ENCODE measurements at places on chromosomes 4 and X.
A peak's percentile ranks its signal among the peaks of the same experiment; 100 is the strongest.

- DNase-seq: no peak
Observed at GRCh38 chr4:9903317-9903716, 118.0 kb downstream of the SLC2A9 start.

- no peak for DNase-seq
Observed at GRCh38 chr4:22238742-22239141, 277.1 kb downstream of the ADGRA3 start.

- DNase-seq: no peak
Observed at GRCh38 chrX:43815209-43815608, 67.0 kb downstream of the MAOB start.

GRCh38 chr4:103497692-103498091 is 222.1 kb downstream of the TACR3 start:
- no peak for DNase-seq

DNA sequence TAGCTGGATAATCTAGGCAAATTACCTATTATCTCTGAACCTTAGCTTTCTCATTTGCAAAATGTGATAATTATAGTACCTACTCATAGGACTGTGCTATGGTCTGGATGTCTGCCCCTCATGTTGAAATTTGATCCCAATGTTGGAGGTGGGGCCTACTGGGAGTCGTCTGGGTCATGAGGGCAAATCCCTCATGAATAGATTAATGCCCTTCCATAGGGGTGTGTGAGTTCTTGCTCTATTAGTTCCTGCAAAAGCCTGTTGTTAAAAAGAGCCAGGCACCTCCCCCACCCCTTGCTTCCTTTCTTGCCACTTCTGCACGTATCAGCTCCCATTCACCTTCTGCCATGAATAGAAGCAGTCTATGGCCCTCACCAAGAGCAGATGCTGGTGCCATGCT is 73.9 kb downstream of the SERTM2 start:
- DNase-seq: no peak

GRCh38 chr4:125072269-125072668 is 242.5 kb upstream of the FAT4 start:
- DNase-seq: no peak

- DNase-seq: no peak
Observed at GRCh38 chrX:74232859-74233258, 71.1 kb upstream of the ZCCHC13 start.

GRCh38 chr4:110754716-110755115 is 131.8 kb upstream of the PITX2 start:
- no peak for DNase-seq

GRCh38 chrX:139823806-139824205 is 109.0 kb downstream of the ATP11C start:
- DNase-seq: no peak

- peak; percentile 22 for DNase-seq
Observed at GRCh38 chrX:71198066-71198465, 25.0 kb upstream of the GJB1 start.

DNA sequence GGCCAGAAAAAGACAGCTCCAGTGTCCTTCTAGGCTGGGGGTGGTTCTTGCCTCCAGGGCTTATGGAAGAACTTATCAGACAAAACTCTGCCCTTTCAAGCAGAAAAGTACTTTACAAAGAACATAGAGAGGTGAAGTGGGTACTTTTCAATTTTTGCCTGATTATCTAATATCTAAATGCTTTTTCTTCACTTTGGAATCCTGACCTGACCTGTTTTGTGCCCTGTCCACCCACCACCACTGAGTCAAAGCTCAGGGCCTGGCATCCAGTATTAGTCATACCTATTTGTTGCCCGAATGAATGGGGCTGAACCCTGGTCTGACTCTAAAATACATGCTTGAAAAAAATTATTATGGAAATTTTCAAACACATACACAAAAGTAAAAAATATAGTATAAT is 37.2 kb downstream of the RTL9 start:
- no peak for DNase-seq

- no peak for DNase-seq
Observed at GRCh38 chr4:153325558-153325957, 18.9 kb upstream of the MND1 start.

DNA sequence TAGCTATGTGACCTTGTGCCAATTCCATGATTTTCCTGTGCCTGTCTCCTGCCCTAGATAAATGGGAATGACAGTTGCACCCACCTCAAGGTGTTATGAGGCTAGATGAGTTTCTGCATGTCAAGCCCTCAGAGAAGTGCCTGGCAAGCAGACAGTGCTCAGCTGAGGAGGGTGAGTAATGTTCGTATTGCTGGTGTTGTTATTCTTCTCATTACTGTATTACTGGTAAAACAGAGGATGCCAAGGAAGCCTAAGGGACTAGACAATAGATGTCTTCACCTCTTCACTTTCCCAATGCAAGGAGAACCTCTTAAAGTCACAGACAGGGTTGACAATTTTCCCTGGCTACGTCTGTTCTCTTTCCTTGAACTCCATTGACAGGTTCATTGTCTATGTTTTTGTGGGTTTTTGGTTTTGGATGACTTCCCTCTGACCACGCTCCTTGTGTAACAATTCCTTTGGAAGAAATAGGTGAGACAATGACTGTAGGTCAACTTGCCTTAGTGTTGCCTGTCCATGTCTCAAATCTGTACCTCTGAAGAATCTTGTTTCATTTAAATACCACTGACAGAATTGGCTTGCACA is 19.2 kb downstream of the ETDC start:
- DNase-seq: no peak

DNA sequence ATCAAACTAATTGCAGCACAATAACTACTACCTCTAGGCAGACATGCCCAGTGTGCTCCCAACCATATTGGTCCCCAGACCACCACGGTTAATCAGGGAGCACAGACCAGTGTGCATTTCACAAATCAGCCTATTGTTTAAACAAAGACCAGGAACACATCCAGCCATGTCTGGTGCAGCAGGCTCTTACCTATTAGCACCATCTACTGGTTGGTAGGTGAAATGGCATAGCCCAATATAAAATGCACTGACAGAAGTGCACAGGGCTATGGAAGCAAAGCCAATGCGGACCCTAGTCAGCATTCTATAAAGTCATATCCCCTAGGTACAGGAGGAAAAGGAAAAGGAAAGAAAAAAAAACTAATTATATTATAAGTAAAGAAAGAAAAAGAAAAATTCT is 15.5 kb upstream of the CYLC1 start:
- DNase-seq: peak; percentile 0

DNA sequence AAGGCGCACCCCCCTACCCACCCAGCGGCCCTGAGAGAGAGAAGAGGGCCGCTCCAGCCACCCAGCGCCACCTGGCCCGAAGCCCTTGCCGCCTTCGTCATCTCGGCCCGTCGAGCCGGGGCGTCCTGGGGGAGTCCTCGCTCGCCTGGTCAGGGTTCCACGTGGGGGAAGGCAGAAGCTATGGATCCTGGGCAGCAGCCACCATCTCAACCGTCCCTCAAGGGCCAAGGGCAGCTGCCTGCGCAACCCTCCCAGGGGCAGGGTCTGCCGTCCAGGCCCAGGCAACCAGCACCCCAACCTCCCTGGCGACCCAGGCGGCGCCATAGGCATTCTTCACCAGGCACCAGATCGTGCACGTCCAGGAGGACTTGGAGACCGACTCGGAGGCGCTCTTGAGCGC is 51.5 kb upstream of the IL13RA2 start:
- DNase-seq: no peak

DNA sequence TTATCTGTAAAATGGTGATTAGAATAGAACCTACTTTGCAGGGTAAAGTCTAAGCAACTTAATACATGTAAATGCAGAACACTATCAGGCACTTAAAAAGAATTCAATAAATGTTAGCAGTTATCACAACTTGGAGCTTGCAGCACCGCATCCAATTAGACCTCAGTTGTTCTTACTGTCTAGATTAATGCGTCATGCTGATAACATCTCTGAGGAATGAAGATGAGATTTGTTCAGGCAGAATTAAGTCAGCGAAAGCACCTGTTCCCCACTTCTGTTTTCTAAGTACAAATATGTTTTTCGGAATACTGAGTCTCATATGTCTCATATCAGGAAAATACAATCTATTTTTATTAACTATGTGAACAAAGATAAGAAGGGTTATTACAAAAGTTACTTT is 58.7 kb downstream of the TMA16 start:
- no peak for DNase-seq

GRCh38 chr4:47074816-47075215 is 43.4 kb downstream of the GABRB1 start:
- no peak for DNase-seq

- DNase-seq: no peak
Observed at GRCh38 chrX:10990976-10991375, 120.2 kb upstream of the HCCS start.

GRCh38 chr4:102564399-102565059 is 63.4 kb downstream of the NFKB1 start:
- no peak for DNase-seq

- DNase-seq: no peak
Observed at GRCh38 chr4:118760092-118760491, 74.9 kb downstream of the METTL14 start.

- no peak for DNase-seq
Observed at GRCh38 chr4:7709431-7709830, 230.2 kb downstream of the AFAP1 start.

- peak; percentile 37 for DNase-seq
Observed at GRCh38 chr4:2714061-2714770, 41.9 kb downstream of the TNIP2 start.

GRCh38 chrX:46687619-46688018 is 71.3 kb downstream of the SLC9A7 start:
- no peak for DNase-seq

- DNase-seq: no peak
Observed at GRCh38 chr4:174157106-174157607, 126.3 kb downstream of the FBXO8 start.

DNA sequence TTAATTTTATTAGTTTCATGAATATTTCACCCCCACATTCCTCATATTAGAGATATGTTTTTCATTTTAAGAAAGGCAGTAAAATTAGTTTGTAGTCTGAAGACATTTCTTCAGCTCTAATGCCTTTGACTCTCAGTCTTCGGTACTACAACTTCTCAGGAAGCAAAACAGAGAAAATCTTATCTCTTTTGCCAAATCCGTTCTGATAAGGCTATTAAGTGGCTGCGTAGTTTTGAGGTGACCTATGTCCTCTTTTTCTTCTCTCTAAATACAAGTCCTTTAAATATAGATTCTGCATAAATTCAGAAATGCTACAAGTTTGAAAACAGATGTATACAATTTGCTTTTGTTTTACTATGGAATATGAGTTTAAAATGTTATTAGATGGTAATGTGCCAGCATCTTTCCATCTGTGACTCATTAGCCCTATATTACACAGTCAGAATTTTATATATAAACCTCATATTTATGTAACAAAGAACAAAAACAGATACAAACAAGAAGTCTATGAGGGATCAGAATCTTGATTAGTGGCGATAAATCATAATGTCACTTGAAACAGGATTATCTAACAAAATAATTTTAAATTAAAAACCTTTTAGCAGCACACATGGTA is 181.2 kb upstream of the ETNPPL start:
- no peak for DNase-seq

GRCh38 chr4:164313853-164314252 is 440.1 kb upstream of the SMIM31 start:
- DNase-seq: no peak

- no peak for DNase-seq
Observed at GRCh38 chr4:82780752-82781231, 17.8 kb downstream of the SCD5 start.

- DNase-seq: no peak
Observed at GRCh38 chrX:129642641-129643040, 12.1 kb downstream of the APLN start.

DNA sequence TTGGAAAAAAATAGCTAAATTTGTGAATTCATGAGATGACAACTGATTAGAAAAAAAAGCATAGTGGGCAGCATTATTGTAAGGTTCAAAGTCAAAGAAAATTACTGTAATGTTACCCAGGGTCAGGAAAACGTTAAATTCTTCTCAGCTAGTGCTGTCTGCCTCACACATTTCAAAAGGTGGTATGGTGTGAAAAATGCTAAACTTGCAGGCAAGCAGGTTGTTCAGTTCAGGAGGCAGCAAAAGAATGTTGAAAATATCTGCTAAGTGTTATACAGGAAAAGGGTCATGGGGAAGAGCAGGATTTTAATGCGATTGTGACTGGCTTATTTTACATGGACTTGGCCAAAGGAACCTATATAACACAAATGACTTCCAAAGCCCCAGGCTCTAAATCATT is 232.5 kb upstream of the NDST3 start:
- DNase-seq: no peak

DNA sequence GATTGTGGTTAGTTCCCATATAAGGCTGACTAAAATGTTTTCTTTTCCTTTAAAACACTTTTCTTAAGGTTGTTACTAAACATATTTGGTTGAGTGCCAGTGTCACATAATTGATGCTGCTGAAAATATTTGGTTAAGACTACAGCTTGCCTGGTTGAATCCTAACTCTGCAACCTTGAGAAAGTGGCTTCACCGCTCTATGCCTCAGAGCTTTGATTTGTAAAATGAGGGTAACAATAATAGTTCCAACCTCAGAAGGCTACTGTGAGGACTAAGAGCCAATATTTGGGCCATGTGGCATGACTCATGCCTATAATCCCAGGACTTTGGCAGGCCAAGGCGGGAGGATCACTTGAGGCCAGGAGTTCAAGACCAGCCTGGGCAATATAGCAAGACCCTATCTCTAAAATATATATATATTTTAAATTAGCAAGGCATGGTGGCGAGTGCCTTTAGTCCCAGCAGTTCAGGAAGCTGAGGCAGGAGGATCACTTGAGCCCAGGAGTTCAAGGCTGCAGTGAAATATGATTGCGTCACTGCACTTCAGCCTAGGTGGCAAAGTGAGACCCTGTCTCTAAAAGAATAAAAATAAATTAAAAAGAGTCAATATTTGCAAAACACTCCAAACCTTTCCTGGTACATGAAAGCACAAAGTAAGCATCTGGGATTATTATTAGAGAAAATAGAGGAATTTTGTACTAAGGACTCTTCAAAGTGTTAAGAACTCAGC is 7.1 kb upstream of the NEIL3 start:
- DNase-seq: no peak

DNA sequence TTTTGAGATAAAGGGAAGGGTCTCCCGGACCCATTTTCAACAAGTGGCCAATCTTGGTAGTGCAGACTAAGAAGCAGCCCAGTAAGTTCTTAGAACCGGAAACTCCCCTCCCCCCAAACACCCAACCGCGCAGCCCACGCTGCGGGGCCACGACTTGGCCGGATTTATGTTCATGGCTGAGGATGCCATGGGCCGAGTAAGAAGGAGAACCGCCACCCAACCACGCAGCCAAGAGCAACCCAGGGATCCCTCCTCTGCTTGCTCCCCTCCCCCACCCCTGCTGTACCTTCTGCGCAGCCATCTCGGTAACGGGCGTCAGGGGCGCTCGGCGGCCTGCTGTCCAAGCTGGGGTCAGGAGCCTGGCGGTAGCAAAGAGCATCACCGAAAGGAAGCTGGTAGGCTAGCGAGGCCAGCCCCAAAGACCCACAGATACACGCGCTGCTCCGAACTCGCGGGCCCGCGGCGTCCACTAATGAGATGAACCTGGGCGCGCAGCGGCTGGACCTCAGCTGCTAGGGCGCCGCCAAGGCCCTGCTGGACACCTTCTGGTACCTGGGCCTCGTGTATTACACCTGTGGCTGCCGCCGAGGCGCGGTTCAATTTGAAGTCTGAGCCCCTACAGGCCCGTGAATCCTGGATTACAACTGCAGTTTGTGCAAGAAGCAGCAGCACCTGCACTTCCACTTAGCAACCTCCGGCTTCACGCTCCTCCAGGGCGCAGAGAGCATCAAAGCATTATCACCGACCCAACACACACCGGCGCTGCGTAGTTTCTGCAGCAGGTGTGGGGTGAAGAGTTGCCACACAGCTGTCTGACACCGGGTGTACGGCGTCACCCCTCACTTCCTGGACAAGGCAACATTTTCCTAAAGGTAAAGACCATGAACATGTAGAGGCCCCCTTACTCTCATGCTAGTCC is 63.4 kb downstream of the NUDT10 start:
- DNase-seq: peak; percentile 63

All from CD4-positive, alpha-beta T cell treated with Interleukin-12 subunit alpha and Interleukin-12 subunit beta, for 1 hour (primary cell).